ENCODE measurements at places on chromosomes 5 and 9.

GRCh38 chr5:111134087-111134486 lies 41.9 kb downstream of the WDR36 start:
- no peak for DNase-seq

- DNase-seq: no peak
These were observed 17.3 kb downstream of the VAV2 start for GRCh38 chr9:133974631-133975341.

GRCh38 chr9:121729769-121730562 lies 78.5 kb downstream of the DAB2IP start:
- no peak for DNase-seq

- no peak for DNase-seq
These were observed 44.9 kb downstream of the PFDN1 start for GRCh38 chr5:140258016-140258415.

- no peak for DNase-seq
These were observed 46.5 kb downstream of the P4HA2 start for GRCh38 chr5:132181011-132181629.

DNA sequence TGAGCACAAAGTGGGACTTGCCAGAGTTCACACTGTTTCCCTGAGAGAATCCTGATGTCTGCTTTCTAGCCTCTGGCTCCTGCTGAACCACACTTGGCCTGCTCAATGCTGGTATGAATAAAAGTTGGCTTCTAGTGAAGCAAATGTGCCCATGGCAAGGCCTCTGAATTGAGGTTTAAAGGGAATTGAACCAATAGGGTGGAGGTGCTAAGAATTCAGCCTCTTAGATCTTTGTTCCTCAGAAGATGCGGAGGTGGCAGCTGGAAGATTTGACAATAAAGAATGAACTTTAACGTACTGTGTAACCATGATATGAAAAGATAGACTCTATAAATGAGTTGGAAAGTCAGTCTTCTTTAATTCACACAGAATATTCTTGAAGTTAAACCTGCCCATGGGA lies 57.2 kb downstream of the RASGRF2 start:
- no peak for DNase-seq

GRCh38 chr5:123367739-123368138 lies 55.5 kb downstream of the CEP120 start:
- DNase-seq: no peak

- no peak for DNase-seq
These were observed 483 bp downstream of the FBXL7 start for GRCh38 chr5:15500325-15501001.

- DNase-seq: no peak
These were observed 3.0 kb upstream of the ENTPD2 start for GRCh38 chr9:137056739-137057415.

- no peak for DNase-seq
These were observed 22.1 kb downstream of the P4HA2 start for GRCh38 chr5:132205385-132206125.

DNA sequence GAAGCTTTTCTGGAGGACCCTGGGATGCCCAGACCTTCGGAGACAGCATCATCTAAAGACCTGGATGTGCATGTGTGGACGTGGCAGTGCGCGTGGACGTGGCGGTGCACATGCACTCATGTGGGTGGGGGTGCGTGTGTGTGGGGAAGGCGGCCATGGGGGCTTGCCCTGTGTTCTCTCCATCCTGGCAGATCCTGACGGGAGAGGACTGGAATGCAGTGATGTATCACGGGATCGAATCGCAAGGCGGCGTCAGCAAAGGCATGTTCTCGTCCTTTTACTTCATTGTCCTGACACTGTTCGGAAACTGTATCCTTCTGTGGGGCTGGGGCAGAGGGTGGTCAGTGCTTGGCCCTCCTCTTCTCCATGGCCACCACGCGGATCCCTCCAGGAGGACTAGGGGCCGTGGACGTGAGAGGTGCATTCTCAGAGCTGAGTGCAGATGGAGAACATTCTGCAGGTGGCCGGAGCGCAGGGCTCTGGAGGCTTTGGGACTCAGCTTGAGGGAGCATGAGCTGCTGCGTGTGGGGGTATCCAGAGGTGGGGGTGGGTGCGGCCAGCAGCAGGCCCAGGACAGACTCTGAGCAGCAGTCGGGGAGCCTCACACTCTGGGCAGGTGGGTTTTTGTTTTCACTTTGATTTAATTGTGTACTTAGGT lies 129.1 kb downstream of the CACNA1B start:
- no peak for DNase-seq

GRCh38 chr5:18761801-18762200 lies 1127.5 kb downstream of the TAF11L14 start:
- DNase-seq: no peak

- no peak for DNase-seq
These were observed 71.0 kb upstream of the TARS1 start for GRCh38 chr5:33369485-33370465.

GRCh38 chr9:131986576-131986975 lies 93.1 kb downstream of the MED27 start:
- DNase-seq: no peak

DNA sequence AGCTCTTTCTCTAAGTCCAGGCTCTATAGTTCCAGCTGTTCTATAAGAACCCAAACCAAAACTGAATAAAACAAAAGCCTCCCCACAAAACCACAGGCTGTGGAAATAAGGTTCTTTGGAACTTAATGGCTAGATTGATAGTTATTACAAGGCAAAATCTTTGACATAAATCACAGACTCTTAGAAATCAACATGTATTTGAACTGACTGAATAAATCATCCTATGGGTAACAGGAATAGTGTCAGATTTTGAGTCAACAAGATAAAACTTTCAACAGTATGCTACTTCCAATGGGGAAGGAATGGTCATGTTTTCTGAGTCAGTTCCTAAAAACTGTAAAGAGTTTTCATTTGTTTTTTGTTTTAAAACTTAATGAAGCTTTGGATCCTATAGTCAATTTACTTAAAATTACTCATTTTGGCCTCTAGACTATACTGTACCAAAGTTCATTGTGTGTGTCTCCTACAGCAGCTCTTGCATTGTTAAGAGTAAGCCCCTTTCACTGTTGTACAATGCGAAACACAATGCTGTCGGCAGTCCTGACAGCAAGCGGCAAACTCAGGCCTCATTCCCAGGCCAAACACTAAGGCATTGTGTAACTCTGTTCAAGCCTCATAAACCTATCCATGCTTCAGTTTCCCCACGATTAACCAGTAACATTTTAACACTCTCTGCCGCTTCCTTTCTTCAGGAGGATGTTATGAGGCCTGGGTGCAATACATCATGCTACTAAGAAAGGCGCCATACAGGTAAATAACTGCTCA lies 134.1 kb downstream of the ARL15 start:
- no peak for DNase-seq

- DNase-seq: no peak
These were observed 137.6 kb upstream of the WWC1 start for GRCh38 chr5:168153876-168154270.

DNA sequence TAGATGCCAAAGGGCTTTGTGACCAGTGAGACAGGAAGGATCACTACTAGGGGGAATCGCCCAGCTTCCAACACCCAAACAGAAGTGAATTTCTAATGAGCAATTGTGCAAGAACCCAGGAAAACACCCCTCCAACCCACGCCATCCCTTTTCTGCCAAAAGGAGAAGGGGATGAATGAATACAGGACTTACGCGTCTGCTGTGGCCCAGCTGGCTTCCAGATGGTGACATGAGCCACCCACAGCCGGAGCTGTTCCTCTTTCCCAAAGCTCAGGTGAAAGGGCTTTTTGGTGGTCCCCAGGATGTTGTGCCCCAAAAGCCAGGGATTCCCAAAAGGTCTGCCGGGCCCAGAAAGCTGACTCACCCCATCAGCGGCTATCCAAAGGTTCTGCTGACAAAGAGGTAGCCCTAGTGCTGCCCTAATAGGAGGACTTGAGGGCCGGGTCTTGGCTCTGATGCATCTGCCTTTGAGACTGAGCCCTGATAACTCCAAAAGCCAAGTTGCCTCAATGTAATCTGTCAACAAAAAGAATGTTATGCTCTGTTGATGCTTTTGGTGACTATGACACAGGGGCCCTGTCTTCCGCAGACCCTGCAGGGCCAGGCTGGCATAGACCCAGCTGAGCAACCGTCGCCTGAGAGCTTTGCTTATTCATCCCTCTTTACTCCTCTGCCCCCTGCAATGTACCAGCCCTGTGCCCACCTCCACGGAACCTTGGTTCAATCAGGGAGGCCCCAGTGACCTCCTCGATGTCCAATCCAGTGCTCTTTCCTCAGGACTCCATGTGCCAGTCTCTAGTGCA lies 14.5 kb downstream of the GSN start:
- DNase-seq: no peak

DNA sequence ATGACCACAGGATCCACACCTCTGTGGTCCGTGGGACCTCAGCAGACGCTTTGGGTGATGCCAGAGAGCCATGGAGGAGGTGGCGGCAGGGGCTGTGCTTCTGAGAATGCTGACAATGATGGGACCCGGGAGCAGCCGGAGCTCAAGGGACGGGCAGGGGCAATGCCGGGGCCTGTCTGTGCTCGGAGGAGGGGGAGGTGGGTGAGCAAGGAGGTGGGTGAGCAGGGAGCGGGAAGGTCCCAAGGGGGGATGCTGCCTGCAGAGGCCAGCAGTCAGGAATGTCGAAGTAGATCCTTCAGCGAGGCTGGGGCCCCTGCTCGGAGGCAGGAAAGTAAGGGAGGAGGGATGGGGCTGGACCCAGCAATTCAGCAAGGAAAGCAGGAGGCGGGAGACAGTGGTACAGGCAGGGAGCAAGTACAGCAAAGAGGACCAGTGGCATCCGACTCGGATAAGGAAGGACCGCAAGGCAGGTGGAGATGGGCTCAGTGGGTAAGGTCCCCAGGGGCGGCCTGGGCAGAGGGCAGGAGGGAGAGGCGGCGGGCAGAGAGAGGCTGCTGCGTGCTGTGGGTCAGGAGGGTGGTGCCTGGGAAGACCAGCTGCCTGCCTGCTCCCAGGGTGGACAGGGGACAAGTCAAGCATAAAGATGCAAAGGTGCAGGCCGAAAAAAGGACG lies 49.0 kb downstream of the ADAMTS2 start:
- DNase-seq: no peak

DNA sequence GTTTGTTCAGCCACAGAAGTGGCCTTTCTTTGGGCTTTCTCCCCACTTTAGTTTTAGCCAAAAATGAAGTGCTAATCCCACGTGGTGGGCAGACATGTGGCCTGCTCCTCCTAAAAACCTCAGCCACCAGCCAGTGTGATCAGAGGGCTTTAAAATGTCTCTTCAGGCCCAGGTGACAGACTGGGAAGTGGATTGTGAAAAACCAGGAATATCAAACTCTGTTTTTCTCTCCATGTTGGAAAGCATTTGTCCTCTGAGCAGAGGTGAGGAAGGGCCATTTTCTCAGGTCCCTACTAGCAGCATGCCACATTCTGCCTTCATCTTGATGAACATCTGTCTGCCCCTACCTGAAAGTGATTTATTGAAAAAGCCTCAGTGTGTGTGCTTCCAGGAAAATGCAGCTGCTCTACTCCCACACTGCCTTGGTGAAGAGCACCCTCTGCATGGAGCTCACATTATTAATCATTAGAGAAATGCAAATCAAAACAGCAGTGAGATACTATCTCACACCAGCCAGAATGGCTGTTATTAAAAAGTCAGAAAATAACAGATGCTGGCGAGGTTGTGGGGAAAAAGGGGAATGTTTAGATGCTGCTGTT lies 181.2 kb upstream of the DMAC1 start:
- DNase-seq: no peak

- peak; percentile 67 for DNase-seq
These were observed 13.4 kb upstream of the FGF1 start for GRCh38 chr5:142699184-142699720.

GRCh38 chr9:87707805-87708506 lies 18.0 kb upstream of the CTSL start:
- DNase-seq: no peak

- DNase-seq: no peak
These were observed 42.9 kb downstream of the GPBP1 start for GRCh38 chr5:57216714-57217113.

DNA sequence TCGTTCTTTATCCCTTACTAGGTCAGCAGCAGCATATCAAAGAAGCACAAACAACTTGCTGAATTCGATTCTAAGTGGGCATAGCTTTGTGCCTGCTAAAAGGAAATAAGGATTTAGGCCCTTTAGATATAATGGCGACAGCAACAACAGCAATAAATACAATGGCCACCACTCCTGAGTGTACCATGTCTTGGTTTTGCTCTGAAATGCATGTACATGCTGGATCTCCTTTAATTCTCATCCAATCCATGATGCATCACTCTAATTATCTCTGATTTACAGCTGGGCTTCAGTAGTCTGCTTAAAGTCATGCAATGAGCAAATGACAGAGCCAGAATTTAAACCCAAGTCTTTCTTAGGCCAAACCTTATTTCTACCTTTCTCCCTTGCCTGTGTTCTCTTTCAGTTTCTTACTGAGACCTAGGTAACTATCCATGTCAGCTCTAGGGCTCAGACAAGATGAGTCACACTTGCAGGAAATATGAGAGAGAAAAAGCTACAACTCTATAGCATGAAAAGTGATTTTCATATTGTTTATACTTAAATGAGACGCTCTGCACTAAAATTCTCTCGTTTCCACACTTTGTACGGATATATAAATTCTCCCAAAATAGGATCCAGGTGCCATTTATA lies 111.8 kb downstream of the HMHB1 start:
- DNase-seq: no peak

GRCh38 chr5:115962565-115963402 lies 509 bp downstream of the LVRN start:
- DNase-seq: no peak

DNA sequence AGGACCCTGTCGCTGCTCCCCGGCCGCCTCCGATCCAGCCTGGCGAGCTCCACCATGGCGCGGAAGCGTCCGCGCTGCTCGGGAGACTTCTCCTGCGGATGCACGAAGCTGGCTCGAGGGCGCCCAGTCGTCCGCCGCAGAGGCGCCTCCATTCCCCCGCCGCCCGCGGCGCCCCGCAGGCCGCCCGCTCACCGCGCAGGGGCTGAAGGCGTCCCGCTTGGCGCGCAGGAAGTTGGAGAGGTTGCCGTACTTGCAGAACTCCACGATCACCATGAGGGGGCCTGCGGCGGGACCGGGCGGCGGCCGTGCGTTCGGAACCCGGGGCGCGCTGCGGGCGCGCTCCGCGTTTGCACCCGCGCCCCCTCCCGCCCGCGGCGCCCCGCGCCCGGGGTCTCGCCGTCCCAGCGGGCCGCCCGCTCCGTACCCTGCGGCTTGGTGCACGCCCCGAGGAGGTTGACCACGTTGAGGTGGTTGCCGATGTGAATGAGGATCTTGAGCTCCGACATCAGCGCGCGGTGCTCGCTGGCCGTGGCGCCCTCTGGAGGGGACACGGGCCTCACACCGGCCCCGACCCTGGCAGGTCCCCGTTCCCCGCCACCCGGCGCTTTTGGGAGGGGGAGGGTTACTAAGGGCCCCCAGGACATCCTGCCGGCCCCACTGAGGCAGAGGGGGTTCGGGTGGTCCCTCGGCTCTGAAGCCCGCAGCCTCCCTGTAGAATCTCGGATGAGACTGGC lies 27.7 kb upstream of the SCGB3A1 start:
- DNase-seq: no peak

GRCh38 chr5:147613359-147613758 lies 103.5 kb upstream of the DPYSL3 start:
- no peak for DNase-seq

DNA sequence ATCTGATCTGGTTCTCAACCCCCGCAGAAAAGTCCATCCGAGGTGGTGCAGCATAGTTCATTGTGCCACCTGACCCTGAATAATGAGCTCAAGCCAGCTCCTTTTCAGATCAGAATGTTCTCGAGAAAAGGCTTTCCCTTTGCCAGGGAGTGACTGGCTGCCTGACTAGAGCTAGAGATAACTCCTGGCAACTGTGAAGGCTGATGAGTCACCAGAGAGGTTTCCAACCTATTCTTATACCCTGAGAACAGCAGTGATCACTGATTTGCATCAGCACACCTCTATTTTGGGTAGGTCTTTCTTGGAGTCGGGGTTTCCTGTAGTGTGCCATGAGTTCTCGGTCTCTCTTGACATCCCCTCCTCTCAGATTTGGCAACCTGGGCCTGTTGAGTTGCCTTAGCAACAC lies 127.9 kb downstream of the PIK3R1 start:
- no peak for DNase-seq
